HT1080 (cell line): ENCODE measurements at places on chromosomes 7 and 10.

- no peak for DNase-seq
These were observed 6.9 kb upstream of the PDGFA start for GRCh38 chr7:526460-527034.

- DNase-seq, result peak; percentile 23
These were observed 43.7 kb upstream of the NXPH1 start for GRCh38 chr7:8389593-8390261.

GRCh38 chr10:3779158-3779741 lies 5.8 kb downstream of the KLF6 start:
- peak; percentile 65 for DNase-seq

DNA sequence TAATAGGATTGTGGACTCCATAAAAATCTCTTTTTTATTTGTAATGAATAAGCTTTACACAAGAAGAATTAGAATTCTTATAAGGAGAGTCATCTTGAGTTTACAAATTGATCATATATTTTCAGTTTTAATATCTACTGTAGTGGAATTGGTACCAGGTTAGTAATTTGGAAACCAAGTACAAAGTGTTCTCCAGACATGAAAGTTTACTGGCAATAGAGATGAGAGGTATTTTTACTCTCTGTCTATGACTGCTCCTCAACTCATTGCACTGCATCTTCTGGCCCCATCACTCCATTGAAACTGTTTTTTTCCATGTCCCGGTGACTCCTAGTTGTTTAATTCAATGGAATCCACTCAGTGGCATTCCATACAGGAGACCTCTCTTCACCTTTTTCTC lies 164.5 kb upstream of the SMIM30 start:
- no peak for DNase-seq

DNA sequence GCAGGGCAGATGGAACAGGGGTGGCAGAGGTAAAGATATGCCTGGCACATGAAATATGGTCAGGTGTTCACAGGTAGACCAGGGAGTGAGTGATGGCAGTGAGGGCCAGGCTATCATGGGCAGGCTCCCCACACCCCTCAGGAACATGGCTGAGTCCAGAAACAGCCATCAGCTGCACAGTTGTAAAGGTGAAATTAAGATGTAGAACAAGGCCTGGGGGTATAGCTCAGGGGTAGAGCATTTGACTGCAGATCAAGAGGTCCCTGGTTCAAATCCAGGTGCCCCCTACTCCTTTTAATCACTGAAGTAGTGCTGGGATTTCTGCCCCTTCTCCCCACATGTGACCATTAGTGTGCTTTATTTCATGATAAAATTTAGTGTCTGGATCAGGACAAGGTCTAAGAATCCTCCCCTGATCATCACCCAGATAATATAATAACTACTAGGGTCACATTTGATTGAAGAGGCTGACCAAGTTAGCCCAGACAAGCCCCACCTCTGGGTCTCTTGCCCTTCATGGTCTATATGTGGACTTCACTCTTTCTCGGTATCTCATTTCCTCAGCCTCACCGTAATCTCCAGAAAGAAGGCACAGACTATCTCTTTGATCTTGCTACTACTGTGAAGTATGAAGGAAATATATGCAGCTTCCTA lies 69.0 kb downstream of the ZNF783 start:
- DNase-seq, result peak; percentile 71
